HTR-8/SVneo (cell line): ENCODE measurements at places on chromosomes 11 and 22.

- no peak for DNase-seq
These were observed 21.5 kb downstream of the C11orf58 start for GRCh38 chr11:16759857-16760508.

GRCh38 chr11:104618954-104619353, 279.3 kb downstream of the CASP12 start:
- DNase-seq = no peak

GRCh38 chr22:19892257-19892879, 37.7 kb upstream of the GNB1L start:
- peak; percentile 57 for DNase-seq

- no peak for DNase-seq
These were observed 21.7 kb upstream of the PRDM10 start for GRCh38 chr11:130024361-130024760.

DNA sequence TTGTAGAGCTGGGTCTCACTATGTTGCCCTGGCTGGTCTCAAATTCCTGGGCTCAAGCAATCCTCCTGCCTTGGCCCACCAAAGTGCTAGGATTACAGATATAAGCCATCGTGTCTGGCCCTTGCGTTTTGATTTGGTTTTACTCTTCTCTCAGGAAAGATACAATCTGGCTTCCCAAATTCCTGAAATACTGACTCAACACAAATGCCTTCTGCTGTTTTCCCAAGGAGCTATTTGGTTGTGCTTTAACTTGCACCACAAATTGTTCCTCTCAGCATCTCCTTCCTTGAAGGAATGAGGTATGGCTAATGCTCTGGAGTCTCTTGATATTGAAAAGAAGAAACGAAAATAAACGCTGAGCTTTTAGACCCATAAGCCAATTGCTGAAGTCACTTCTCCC, 110.0 kb upstream of the PAX6 start:
- DNase-seq = peak; percentile 19

GRCh38 chr11:36500315-36500721, 9.8 kb downstream of the TRAF6 start:
- DNase-seq = peak; percentile 42

GRCh38 chr11:46249103-46249937, 28.1 kb upstream of the CREB3L1 start:
- no peak for DNase-seq

DNA sequence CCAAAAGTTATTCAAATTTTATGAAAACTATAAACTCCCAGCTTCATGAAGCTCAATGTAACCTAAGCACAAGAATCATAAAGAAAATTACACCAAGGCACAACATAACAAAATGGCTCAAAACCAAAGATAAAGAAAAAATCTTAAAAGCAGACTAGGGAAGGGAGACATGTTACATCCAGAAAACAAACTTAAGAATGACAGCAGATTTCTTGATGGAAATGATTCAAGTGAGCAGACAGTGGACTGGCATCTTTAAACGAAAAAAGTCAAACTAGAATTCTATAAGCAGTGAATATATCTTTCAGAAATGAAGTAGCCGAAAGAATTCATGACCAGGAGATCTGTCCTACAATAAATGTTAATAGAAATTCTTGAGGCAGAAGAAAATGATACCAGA, 75.6 kb downstream of the SHANK2 start:
- no peak for DNase-seq

GRCh38 chr11:35163209-35163608, 24.2 kb downstream of the CD44 start:
- no peak for DNase-seq

DNA sequence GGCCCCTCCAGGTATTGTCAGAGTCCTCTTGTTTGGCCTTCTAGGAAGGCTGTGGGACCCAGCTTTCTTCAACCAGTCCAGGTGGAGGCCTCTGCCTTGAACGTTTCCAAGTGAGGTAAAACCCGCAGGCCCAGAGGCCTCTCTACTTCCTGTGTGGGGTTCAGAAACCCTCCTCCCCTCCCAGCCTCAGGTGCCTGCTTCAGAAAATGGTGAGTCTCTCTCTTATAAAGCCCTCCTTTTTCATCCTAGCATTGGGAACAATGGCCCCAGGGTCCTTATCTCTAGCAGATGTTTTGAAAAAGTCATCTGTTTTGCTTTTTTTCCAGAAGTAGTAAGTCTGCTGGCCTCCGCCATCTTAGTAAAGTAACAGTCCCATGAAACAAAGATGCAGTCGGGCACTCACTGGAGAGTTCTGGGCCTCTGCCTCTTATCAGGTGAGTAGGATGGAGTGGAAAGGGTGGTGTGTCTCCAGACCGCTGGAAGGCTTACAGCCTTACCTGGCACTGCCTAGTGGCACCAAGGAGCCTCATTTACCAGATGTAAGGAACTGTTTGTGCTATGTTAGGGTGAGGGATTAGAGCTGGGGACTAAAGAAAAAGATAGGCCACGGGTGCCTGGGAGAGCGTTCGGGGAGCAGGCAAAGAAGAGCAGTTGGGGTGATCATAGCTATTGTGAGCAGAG, at the start of gene CD3E:
TSS of gene CD3E (plus strand) at position 163 of the 681 bp plus-strand sequence. CDS start at position 386, 223 bp downstream.
- no peak for DNase-seq

DNA sequence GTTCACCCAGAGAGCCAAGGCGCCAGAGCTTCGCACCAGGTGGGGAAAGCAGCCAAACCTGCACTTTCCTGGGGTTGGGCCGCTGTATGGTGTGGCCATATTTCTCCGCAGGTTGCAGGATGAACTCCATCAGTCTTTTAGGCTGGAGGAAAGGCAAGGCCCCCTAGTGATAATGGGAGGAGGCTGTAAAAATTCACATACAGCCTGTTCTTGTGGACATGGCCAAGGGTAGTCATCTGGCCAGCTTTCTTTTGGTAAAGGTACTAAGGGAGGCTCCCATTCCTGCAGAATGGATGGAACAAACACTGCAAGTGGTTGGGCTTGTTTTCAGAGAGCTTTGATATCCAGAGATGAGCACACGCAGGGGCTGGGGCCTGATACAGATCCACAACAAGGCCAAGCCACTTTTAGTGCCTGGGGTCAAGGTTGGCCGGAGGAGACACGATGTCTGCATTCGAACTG, 29.6 kb downstream of the C22orf31 start:
- no peak for DNase-seq

- no peak for DNase-seq
These were observed 28.9 kb upstream of the TMA7B start for GRCh38 chr22:39931251-39931650.

- DNase-seq = no peak
These were observed 26.8 kb upstream of the B3GAT1 start for GRCh38 chr11:134438542-134439537.

- no peak for DNase-seq
These were observed 2.2 kb upstream of the GGT5 start for GRCh38 chr22:24247011-24247507.

DNA sequence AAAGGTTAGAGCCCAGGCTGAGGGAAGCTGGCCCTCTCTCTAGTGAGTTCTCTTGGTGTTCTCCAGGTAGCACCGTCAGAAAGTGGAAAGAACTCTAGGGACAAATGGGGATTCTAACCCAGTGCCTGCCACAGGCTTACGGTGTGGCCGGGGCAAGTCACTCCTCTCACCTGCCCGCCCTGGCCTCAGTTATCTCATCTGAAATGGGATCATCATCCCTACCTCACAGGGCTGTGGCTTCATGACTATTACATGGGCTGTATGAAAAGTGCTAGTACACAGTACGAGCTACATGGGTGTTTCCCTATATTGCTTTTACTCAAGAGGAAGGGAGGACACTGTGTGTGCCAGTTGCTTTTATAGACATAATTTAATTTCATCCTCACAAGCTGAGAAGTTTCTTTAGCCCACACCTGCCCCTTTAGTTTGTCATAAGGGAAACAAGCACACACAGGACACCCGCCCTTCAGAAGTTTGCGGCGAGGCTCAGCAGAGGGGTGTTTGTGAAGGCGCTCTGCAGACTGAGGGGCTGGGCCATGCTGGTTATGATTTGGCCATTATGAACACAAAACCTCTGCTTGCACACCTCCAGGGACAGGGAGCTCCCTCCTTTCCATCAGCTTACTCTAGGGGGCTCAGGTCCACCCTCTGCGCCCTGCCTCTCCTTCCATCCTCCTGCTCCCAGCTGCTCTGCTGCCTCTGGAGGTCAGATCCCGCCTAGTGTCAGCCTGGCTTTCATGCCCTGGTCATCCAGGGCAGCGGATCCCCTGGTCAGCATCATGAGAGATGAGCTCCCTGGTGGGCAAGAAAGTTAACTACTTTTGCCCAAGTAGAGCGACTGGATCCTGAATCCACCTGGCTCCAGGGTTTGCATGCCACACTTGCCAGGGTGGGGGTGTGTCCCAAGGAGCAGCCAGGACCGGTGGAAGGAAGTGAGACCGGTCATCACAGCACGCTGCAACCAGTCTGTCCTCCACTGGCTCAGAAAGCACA, 1.2 kb downstream of the KLHL35 start:
- DNase-seq = no peak

GRCh38 chr11:47550288-47551047, 2.5 kb downstream of the CELF1 start:
- DNase-seq = no peak

DNA sequence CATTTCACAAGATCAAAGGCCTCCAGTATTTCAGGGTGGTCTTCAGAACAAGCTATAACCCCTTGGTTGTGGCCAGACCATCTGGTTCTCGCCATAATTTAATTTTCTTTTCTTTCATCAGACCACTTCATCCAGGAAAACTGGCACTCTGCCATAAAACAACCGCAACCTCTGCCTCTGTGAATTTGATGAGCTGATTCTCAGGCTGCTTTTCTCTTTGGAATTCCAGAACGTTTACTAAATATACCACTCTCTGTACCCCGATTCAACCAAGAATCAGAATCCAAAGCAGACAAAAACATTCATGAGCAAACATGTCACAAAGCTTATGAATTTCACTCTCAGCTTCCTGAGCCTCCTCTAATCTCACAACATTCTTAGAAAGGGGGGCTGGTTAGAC, 331.8 kb upstream of the SYN3 start:
- DNase-seq = no peak

GRCh38 chr11:120739780-120740179, 228.2 kb downstream of the GRIK4 start:
- DNase-seq = no peak

DNA sequence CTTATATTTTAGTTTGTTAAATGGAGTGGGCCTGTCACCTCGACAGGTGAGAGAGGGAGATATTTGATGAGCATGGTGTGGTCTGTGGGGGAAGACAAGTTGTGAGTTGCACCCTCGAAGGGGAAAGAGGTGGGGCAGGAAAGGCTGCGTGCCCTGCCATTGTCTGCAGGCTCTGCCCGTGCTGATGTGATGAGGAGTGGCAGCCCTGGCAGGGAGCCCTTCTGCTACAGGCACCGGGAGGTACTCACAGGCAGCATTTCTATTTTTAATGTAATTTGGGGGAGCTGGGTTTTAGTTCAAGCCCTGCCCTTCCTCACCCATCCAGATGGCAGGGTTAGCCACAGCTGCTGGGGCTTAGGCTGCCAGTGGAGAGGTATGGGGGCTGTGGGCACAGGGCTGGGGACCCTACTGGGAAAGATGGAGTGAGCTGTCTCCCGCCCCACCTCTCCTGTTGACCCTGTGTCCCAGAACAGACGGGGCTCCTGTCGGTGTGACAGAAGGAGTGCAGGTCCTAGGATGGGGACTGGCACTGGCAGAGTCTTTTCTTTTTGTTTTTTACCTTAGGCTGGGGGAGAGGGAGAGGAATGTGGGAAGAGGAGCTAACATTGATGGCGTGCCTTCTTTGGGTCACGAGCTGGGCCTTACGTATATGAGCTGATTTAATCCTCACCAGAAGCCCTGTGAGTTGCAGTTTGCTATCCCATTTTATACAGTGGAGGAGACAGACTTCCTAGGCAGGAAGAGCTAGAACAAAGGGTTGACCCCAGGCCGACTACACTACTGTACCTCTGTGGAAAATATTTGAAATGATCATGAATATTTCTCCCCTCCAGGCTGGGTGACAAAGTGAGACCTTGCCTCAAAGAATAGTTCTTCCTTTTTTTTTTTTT, 51.6 kb downstream of the CEP164 start:
- DNase-seq = no peak

DNA sequence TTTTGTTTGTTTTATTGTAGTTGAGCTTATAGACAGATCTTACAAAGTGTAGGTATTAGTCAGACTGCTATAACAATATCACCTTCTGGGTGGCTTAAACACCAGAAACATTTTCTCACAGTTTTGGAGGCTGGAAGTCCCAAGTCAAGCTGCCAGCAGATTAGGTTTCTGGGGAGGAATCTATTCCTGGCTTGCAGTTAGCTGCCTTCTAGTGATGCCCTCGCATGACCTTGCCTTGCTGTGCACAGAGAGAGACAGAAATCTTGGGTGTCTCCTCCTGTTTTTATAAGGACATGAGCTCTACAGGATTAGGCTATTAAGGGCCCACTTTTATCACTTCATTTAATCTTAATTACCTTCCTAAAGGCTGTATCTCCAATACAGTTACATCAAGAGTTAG, 1635.2 kb downstream of the FAM181B start:
- DNase-seq = no peak

DNA sequence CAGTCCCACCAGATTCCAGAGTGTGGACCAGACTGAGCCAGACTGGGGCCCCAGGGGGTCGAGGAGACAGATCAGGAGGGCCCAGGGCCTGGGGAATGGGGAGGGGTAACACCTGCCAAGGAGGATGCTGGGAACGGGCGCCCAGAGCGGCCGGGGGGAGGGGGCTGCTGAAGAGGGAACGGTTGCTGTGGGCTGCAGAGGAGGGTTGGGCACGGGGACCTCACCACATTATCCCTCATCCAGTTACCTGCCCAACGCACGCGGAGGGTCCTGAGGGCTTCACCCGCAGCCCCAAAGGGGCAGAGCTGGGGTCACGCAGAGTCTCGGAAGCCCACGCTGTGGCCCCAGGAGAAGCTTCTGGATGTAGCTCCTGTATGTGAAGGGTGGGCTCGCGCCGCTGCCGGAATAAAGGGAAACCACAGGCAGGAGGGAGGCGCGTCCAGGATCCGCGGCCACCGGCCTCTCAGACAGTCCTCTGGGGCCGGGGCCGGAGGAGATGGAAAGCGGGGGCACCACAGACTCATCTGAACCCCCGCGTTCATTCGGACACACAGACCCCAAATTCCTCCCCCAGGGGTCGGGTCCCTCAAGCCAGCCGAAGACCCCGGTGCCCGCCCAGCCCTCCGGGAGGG, 866 bp upstream of the SELENOO start:
- DNase-seq = no peak

GRCh38 chr22:32558681-32559355, 84.2 kb downstream of the FBXO7 start:
- peak; percentile 63 for DNase-seq
